Stimulated activated CD8-positive, alpha-beta memory T cell treated with anti-CD3 and anti-CD28 coated beads, Interleukin-7, amount 100 ng/mL, for 48 hours (primary cell): ENCODE measurements at places on chromosomes 2 and 18.

- DNase-seq: no peak
Observed at GRCh38 chr2:20221555-20221973, 3.4 kb downstream of the SDC1 start.

DNA sequence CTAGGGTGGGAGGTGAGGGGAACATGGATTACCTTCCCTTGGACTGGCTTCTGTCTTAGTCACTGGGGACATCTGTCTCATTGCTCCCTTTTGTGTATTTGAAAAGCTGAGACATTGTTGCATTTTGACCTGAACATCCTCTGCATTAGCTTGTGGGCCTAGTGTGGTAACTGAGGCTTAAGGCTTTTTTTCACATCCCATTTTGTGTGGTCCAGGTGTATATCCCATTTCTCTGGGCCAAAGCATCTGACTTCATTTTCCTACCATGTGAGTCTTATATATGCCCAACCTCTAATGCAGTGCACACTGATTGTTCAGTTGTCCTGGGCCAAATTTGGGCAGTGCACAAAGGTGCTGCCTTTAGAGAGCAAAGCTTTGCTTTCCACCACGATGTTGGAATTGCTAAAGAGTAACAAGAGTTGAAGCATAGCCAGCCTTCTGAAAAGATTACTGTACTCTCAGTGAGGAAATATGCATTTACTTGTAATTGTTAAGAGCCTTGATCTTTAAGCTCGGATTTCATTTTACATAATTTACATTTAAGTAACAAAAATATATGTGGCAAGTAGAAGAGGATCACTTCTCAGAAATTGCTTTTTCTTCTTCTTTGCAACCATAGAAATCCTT lies 13.3 kb downstream of the PRKCE start:
- no peak for DNase-seq

DNA sequence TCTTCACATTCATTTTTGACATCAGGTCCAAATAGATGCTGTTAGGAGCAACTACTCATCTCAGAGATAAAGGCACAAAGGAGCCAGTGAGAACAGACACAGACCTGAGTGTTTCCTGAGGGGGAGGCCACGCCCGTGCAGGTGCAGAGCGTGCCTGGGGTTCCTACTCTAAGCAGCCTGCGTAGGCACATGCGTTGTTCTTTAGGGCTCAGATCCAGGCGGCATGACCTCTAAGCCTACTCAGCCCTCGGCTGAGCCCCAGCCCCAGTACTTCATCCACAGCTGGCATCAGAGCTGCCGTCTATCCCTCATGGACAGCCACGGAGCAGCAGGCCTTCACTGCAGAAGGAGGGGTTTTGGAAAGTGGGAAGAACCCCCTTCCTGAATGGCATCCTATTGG lies 54.9 kb upstream of the PXDN start:
- DNase-seq: no peak

DNA sequence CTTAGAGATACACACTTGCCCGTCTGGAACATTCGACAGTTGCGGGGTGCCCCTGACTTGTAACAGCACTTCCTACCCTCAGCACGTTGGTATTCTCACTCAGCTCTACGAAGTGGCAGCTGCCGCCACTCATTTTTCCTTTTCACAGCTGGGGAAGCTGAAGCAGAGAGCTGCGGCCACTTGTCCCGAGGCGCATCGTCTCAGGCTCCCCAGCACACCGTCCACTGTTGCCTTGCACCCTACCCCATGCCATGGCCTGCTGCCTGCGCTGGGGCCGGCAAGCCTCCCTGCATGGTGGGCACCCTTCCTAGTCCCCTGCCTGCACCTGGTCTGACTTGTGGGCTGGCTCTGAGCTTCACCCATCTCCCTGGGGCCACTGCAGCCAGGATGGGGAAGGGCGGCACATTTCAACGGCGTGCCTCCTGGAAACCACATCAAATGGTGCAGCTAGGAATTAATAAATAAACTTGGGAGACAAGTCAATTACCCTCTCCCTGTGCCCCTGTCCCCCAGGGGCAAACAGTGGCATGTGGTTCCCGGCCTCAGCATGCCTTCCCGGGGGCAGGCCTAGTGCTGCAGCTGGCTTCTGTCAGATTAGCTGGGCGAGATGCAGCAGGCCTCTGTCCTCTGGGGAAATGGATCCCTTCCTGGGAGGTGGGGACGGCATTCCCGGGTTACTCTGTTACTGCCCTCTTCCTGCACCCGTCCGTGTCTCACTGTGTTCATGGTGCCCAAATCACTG lies 64.7 kb upstream of the HAAO start:
- DNase-seq: no peak

GRCh38 chr2:196696423-196697079 lies 57.0 kb downstream of the CCDC150 start:
- no peak for DNase-seq

GRCh38 chr2:231689124-231689893 lies 19.0 kb upstream of the PTMA start:
- no peak for DNase-seq

- DNase-seq: no peak
Observed at GRCh38 chr2:5393474-5393873, 298.7 kb upstream of the SOX11 start.

DNA sequence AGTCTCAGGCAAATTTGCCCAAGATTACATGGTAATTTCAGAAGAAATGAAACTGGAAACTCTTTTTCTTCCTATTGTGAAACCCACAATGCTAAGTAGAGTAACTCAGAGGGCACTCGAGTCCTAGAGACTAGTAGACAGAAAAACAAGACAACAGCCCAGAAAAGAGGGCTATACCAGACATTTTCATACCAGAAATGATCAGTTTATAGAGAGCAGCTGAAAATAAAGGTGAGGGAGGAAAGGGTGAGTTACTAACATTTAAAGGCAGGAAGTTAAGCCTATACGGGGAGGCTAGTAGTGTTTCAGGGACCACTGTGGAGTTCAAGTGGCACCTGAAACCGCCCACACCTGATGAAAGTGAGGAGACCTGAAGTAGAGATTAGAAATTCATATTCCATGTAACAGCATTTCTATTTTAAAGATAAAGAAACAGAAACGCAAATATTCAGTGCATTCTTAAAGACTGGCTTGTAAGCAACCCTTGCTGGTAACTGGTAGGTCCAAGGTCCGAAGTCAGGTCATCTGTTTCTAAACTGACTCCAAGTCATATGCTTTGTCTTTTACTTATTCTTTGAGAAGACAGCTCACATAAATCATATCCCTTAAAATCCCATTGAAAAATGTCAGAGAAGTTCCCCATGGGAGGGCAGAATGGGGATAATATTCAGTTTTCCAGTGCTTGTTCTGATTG lies 145.1 kb upstream of the ITGB6 start:
- no peak for DNase-seq

DNA sequence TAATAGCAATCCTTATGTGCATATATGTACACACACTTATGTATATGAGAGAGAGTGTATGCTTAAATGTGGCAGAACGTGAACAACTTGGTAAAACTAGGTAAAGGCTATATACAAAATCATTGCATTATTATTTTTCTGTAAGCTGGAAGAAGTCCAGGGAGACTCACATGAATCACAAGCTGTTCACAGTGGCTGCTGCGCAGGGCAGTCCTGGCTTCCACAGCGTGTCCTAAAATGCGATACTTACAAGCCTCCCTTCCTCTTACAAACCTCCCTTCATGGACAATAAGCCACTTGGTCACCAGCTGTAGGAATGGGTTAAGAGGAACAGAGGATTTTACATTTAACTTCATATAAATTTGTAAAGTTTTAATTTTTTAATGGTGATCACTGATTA lies 114.9 kb upstream of the AGAP1 start:
- DNase-seq: no peak

GRCh38 chr2:213995400-213996105 lies 415.3 kb upstream of the VWC2L start:
- no peak for DNase-seq

DNA sequence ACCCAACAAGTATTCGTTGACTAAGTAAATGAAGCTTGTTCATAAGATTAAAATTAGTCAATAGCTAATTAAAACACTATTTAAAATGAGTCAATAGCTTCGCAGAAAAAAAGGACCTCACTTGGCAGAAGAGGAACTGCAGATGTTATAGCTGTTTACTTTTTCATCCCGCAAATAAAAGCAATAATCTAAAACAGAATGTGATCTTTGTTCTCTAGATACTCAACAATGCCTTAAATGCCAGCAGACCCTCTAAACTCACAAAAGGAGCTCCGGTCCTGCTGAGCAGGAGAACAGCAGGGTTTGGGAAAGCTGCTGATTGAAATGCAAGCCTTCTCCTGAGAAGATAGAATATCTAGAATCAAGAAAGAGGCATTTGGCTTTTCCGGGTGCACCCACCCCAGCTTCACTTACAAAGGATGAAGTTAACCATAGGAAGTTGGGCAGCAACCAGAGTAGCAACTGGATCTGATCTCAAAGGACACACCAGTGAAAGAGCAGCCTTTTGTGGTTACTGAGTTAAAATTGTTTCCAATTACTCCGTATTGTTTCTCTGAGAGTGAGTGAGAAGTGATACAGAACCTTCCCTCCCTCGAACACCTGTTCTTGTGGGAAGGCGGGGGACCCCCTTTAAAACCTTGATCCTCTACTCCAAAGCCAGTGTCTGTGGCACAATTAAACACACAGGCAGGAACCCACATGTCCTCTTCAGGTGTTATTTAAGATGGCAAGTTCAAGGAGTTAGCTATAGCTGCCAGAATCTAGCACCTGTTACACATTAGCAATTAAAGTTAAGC lies 6.8 kb downstream of the CCBE1 start:
- DNase-seq: no peak
